ENCODE measurements at places on chromosomes 3 and 15.

DNA sequence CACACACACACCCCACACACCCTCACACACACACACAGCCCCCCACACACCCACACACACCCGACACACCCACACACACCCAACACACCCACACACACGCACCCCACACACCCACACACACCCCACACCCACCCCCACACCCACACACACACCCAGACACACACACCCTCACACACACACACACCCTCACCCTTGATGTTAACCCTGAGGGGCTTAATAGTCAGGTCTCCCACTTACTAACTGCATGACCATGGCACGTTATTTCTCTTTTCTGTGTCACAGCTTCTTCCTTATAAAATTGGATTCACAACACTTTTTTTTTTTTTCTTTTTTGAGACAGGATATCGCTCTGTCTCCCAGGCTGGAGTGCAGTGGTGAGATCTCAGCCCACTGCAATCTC is 2.8 kb downstream of the GRM2 start:
- DNase-seq = no peak

DNA sequence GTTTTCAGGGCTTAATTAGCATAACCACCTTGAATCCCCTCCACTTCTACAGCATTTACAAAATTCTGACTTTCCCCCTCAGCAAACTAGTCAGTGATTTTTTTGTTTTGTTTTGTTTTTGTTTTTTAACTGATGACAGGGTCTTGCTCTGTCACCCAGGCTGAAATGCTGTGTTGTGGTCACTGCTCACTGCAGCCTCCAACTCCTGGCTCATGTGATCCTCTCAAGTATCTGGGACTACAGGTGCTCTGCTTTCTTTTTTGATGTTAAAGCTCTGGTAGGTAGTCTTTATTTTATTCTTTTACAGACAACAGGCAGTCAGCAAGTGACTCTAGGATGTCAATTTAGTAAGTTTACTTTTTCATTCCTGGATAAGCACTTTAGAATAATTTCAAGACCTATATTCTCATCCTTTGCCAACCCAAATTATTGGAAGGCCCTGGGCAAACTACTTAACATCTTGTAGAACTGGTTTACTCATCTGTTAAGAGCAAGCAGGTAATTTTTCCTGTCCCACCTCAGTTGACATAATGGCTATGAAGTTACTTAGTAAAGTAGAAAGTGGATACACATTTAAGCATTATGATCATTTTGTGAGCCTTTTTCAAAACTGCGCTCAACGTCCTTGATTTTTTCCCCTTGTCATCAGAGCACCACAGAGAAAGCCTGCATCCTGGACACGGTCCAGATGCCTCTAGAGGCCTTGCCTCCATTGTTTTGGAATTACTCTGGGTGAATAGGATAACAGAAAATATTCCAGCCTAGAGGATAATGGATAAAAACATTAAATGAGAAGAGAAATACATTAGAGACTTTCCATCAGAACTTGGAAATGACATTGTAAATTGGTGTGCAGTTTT is 69.9 kb upstream of the NDUFB4 start:
- DNase-seq = no peak

DNA sequence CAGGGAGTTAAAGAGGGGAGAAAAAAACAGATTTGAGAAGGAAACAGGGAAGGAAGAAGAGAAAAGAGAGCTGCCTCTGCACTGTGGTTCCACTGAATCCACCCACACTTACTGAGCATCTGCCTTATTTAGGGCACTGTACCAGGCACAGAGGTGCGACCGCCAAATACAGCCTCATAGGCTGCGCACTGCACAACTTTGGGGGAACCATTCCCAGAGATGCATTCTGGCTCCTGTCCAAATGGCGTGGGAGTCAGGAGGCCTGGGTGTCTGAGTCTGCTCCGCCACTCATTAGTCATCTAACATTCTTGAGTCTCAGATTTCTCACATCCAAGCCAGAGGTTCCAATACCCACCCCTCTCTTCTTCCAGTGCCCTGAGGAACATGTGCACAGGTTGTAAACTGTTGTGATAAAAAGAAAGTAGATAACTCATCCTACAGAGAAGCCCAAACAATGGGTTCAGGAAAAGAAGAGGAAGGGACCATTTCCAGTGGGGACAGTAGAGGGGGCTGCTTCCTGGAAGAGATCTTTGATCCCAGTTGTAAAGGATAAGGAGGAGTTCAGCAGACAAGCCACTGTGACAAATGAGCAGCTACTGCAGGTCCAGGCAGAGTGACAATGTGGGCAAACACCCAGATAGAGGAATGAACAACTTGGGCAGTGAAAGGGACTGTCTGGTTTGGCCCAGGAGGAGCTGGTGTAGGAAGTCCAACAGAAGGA is 254.6 kb downstream of the UACA start:
- peak; percentile 87 for DNase-seq

DNA sequence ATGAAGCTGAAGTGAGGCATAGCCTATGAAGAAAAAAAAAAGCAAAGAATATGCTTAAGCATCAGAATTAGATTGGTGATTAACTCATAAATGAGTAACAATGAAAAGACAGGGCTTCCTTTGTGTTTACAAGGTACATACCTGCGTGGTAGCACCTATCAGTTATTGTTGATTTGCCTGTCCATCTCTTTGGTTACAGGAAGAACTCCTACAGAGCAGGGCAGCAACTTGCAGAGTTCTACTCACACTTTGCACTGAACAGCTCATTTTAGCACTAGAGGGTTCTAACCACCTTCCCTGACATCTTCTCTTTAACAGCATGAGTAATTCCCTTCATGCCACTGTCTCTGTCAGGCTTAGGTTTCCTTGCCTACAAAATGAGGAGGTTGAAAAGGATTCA is 166.0 kb downstream of the DPH6 start:
- DNase-seq = no peak

DNA sequence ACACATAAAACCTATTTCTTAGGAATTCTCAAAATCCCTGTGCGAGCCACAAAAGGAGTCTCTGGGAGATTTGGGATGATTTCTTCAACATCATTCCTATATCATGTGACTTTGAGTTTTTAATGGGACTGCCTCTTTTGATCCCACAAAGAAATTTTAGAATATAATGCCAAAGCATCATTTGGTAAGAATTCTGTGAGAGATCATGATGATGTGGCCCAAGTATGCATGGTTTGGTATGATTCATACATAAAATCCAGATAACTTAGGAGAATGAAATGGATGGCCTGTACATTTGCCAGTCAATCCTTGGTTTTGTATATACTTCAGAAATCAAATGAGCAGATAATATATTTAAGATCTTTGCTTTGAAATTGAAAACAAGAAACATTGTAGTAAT is 61.3 kb downstream of the UBE2E2 start:
- DNase-seq = peak; percentile 70

DNA sequence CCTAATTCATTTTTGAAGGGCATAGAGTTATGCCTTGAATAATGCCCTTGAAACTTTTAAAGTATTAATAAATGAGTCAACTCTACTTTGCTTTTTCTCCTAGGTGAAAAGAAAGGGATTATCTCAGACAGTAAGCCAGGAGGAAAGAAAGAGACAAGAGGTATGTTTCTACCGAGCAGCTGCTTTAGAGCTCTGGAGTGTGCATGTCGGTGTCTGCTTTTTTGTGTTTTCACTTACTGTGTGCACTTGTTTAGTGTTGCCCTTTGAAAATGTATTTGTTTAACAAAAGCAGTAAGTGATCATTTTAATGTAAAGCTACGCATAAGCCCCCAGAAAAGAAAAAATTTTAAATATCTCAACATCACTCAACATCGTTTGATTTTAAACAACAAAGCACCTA is 28.1 kb downstream of the ARHGEF26 start:
- DNase-seq = no peak

- no peak for DNase-seq
Observed at GRCh38 chr3:58134468-58134867, 76.3 kb downstream of the DNASE1L3 start.

GRCh38 chr15:38176155-38176554 is 76.5 kb upstream of the SPRED1 start:
- peak; percentile 82 for DNase-seq

DNA sequence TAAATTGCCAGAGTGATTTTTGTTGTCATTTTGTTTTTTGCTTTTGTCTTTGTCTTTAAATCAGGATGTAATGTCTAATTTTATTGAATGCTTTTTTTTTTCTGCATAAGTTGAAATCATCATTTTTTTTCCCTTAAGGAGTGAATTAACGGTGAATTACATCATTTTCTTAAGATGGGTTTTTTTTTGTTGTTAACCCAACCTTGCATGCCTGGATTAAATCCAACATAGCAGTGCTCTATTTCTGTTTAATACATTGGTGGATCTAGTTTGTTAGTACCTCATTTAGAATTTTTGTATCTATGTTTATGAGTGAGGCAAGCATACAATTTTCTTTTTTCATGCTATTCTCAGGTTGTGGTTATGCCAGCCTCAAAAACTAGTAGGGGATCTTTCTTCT is 186.4 kb upstream of the TMC3 start:
- no peak for DNase-seq

GRCh38 chr15:29143293-29143692 is 126.3 kb downstream of the NSMCE3 start:
- no peak for DNase-seq

DNA sequence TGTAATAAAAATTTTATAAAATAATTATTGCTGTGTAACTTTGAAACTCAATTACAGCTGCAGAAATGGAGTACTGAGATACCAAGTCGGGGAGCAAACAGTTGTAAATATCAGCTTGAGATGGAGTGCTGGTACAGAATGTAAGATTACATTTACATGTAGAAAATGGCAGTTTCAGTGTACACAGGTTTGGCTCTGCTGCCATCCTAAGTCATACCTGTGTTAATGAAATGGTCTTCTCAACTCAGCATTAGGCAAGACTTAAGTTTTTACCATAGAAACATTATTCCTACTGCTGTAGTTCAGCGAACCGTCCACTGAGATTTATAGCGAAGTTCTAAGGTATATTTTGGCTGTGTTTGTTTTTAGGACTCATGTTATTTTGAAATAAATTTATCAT is 110.1 kb upstream of the TBL1XR1 start:
- DNase-seq = no peak

Measured in adipocyte (in vitro differentiated cells).